Spleen (tissue), 13 donors: ENCODE measurements at places on chromosomes 1 and 21.
A peak's percentile ranks its signal among the peaks of the same experiment; 100 is the strongest.

- DNase-seq: peak; percentile 77
Observed at GRCh38 chr1:198597690-198598430, 41.0 kb upstream of the PTPRC start.

- DNase-seq: no peak
Observed at GRCh38 chr1:52676249-52676903, 21.8 kb downstream of the COA7 start.

- no peak for DNase-seq
Observed at GRCh38 chr1:243959998-243960397, 91.1 kb upstream of the ZBTB18 start.

DNA sequence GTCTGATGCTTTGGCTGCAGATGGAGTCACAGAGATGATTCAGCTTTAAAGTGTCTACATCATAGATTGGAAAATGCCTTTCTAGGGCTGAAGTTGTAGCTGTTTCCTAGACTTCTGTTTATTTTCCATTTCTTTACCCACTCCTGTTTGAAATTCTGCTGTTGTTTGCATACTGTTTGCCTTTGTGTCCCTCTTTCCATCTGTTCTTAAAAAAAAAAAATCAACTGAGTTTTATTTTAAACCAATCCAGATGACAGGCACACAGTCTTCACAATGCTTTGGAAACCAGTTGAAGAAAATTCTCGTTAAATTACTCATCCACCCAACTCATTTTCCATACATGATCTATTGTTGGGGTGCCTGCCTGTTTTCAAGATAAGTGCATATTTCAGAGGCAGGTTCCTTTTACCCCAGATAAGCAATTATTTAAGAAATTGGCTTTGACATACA lies 245.9 kb downstream of the DISC1 start:
- no peak for DNase-seq

DNA sequence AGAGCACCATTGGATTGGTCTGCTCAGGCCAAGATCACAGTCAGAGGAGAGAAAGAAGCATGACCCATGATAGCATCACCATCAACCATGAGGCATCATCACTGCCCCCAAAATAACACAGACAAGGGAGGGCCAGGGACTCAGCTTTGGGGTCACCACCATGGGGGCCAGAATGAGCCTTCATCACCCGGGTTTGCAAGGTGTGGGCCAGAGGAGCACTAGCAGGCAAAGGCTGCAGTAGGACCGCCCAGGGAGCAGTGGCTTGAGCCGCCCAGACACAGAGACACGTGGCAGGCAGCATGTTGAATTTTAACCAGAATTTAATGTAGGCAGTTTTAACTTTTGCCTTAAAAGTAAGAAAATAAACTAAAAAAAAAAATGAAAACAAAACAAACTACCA lies 53.7 kb upstream of the TMPRSS2 start:
- no peak for DNase-seq

GRCh38 chr1:221227460-221227859 lies 348.2 kb downstream of the HLX start:
- DNase-seq: no peak

DNA sequence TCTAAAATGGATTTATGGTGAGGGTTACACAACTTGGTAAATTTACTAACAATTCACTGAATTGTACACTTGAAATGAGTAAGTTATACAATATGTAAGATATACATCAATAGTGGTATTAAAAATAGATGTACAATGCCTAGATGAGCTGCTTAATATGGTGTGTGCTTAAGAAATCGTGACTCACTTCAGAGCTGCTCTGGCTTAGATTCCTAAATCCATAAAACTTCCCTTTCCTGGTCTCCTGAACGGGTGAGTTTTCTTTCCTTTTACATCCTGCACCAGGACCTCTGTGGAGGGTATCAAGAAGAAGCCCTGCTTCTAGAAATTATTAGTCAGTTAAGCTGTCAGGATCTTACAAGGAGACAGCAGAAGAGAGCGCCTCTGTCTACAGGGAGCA lies 30.4 kb downstream of the H3-3A start:
- DNase-seq: no peak

DNA sequence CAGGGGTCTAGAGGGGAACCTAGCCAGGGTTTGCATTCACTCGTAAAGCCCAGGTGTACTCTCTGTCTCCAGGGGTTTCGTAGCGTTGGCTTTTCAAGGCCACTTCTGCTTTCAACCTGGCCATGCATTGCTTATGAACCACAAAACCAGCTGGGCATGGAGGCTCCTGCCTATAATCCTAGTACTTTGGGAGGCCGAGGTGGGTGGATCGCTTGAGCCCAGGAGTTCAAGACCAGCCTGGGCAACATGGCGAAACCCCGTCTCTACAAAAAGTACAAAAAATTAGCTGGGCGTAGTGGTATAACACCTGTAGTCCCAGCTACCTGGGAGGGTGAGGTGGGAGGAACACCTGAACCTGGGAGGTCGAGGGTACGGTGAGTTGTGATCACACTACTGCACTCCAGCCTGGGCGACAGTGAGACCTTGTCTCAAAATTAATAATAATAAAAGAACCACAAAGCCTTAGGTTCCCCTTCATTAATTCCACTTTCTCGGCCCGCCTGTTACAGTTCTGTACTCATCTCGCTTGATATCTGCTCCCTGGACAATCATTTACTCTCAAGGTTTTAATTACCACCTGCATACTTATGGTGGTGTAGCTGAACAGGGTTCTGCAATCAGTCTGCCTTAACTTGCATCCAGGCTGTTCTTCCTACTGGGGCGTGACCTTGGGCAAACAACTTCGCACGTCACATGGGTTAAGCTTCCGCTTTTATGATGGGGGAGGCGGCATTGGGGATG lies 6.1 kb downstream of the SLC16A4 start:
- DNase-seq: peak; percentile 82
